NCI-H1436 treated with DMSO at 0.1 percent for 48 hours (cell line): ENCODE measurements at places on chromosomes 6 and 20.
A peak's percentile ranks its signal among the peaks of the same experiment; 100 is the strongest.

- no peak for DNase-seq
Measured at GRCh38 chr6:16042751-16043150, 86.1 kb upstream of the MYLIP start.

DNA sequence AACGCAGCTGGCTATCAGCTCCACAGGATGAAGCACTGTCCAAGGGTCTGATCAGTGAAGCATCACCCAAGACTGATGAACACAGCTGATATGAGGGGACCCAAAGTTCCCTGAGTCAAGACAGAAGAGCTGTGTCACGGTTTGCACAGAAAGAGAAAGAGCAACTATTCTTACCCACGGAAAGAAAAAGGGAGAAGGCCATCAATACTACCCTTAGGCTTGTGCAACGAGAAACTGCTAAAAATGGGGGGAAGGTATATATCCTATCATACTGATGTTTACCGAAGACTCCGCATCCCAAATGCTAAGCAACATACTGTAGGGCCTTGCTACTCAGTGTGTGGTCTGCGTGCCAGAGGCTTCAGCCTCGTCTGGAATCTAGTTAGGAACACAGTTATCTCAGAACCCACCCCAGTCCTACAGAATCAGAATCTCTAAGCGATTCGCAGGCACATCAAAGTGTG is 665 bp downstream of the FASTKD5 start:
- DNase-seq = no peak

DNA sequence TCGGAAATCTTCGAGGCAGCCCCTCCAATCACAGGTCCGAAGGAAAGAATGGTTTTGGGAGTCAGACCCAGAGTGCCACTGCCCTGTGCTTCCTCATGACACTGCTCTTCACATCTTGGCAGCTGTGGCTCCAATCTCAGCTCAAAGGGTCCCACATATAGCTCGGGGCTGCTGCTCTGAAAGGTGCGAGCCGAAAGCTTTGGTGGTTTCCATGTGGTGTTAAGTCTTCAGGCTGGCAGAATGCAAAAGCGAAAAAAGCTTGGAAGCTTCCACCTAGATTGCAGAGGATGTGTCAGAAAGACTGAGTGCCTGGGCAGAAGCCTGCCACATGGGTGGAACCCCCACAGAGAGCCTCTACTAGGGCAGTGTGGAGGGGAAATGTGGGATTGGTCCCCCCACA is 314.3 kb upstream of the CHD6 start:
- DNase-seq = no peak

- no peak for DNase-seq
Measured at GRCh38 chr6:110097443-110097842, 82.0 kb downstream of the WASF1 start.

- no peak for DNase-seq
Measured at GRCh38 chr6:96075826-96076225, 60.1 kb downstream of the FUT9 start.

GRCh38 chr6:165985281-165985805 is 182.3 kb downstream of the TBXT start:
- no peak for DNase-seq

- DNase-seq = no peak
Measured at GRCh38 chr6:107509506-107509905, 19.6 kb downstream of the SOBP start.

DNA sequence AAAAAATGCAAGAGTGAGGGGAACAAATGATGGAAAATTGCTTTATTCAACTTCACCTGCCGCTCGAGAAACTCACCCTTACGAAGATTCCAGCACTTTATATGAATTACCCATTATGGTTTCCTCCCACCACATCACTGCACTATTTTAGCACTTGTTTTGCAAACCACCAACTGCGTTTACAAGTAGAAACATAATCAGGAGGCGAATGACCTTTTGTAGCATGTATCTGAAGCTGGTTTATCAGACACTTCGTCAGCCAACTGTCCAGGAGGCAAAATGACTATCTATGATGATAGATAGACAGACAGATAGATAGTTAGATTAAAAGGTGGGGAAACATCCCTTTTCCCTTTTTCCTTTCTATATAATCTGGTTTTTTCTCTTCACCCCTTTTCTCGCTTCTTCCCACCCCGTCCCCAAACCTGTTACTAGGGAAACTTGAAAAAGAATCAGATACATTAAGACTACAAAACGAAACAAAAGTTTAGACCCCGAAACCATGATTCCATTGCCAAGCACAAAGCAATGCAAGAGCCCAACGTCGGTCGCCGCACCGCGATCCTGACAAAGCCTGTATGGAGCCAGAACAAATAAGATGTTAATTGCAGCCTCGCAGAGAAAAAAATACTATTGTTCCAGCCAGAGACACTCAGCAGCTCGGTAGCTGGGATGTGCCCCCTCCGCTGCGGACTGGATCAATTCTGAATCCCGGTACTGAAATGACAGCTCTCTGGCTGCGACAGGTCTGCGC is 933 bp upstream of the ADGRB3 start:
- DNase-seq = no peak

- DNase-seq = peak; percentile 48
Measured at GRCh38 chr6:98769546-98769945, 64.8 kb upstream of the POU3F2 start.

- DNase-seq = no peak
Measured at GRCh38 chr20:63876489-63877036, 11.5 kb downstream of the TPD52L2 start.

GRCh38 chr6:155219858-155220301 is 43.9 kb upstream of the CLDN20 start:
- no peak for DNase-seq

GRCh38 chr20:35434085-35435005 is 3.7 kb downstream of the GDF5 start:
- DNase-seq = no peak
